ENCODE measurements at places on chromosomes 7 and 10.

GRCh38 chr7:18475488-18475887, 20.1 kb upstream of the HDAC9 start:
- DNase-seq = no peak

DNA sequence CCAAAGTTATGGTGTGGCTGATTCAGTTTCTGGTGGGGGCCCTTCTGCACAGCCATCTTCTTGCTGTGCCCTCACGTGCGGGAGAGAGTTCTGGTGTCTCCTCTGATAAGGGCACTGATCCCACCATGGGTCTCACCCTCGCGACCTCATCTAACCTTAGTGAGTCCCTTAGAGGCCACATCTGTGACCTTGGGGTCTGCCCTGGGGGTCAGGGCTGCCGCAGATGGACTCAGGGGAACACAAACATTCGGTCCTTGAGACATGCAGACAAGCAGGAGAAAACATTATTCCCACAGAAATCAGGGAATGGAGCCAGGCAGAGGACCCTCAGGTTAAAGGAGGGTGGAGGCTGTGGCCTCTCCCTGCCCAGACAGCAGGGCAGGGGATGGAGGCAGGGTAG, 177.9 kb downstream of the DNAJB6 start:
- DNase-seq = no peak

DNA sequence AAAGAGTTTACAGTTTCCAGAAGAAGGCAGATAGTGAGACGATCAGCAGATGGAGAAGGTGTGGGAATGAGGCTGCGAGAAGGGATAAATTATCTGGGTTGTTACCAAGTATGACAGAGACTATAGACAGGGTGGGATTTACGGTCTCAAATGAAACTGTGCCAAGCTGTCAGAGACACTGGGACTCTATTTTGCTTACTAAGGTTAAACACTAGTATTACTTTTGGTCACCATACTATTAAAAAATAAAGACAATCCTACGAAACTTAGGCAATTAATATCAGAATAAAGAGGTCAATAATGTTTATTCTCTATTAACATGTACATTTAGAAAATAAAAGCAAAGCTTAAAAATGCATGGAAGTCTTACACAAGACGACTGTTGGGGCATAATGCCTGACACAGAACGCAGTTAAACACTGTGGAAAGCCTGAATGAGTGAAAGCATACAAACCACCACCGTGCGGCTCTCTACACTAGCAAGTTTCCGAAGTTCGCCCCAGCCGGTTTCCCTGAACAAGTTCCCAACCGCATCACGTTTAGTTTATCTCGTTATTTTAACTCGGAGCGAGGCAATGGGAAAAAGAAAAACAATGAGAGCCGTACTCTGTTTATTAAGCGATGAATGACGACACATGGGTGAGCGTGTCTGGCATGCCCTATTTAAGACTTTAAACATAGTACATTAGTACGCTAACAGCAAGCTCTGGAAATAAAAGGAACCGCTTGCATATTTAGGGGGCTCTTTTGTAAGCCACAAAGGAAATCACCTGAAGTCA, 909 bp upstream of the CC2D2B start:
- DNase-seq = peak; percentile 71

DNA sequence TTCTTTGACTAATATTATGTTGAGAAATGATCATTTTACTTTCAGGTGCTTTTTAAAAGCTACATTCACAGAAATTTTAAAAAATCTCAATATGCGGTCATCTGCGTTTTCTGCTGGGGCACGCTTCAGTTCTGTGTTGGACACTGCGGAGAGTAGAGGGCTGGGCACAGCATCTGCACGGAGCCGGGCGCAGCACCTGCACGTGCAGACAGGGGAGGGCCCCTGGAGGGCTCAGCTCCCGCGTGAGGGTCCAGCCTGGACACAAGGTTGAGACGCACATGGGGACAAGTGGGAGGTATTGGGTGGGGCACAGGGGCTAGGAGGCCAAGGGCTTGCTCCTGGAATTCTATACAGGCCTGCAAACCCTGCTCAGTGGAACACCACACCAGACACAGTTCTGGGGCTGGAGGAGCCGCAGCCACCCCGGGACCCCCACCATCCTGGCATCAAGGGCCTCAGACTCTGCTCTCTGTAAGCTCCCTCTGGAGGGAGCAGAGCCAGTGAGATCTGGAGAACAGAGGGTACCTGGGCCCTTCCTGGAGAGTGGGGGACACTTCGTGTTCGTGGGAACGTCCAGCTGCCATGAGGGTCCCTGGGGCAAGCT, 20.4 kb upstream of the FAM20C start:
- DNase-seq = no peak

DNA sequence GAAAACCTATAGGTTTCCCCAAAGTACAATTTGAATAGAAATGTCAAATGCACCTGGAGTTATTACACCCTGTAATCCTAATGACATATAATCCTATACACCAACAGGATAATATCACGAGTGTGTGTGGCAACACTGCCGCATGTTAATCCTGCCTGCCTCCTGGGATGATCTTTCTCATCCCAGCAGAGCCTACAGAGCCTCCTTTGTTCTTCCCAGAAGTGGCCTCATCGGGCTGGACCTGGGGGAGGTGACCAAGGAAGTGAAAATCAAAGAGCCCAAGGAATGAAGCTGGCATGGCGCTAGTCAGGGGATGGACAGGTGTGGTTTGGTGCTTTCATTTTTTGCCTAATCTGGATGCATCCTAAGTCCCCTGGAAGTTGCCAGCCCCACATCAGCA, 29.5 kb upstream of the LEP start:
- DNase-seq = no peak

GRCh38 chr7:112447406-112447805, 2.9 kb upstream of the IFRD1 start:
- DNase-seq = no peak

GRCh38 chr7:67990003-67990402, 993.4 kb downstream of the TYW1 start:
- DNase-seq = no peak

GRCh38 chr7:130309986-130310385, 17.0 kb downstream of the CPA4 start:
- DNase-seq = no peak

GRCh38 chr7:113209449-113210203, 91.3 kb upstream of the SMIM30 start:
- DNase-seq = no peak

DNA sequence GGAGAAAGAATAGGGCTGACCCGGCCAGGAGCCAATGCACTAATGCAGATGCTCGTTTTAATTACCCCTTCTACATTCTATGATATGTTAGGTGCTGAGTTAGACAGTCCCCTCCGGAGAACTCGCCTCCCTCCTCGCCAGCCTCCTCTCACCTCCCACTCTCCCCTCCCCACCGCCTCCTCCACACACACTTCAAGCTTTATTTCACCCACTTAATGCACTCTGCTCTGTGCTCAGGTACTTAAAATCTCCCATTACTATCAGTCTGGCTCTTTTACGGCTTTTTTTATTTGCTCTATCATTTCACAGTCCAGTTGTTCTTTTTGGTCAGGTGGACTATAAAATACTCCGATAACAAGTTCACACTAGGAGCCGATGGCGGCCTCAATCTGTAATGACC, 231.6 kb downstream of the TEX36 start:
- DNase-seq = no peak

DNA sequence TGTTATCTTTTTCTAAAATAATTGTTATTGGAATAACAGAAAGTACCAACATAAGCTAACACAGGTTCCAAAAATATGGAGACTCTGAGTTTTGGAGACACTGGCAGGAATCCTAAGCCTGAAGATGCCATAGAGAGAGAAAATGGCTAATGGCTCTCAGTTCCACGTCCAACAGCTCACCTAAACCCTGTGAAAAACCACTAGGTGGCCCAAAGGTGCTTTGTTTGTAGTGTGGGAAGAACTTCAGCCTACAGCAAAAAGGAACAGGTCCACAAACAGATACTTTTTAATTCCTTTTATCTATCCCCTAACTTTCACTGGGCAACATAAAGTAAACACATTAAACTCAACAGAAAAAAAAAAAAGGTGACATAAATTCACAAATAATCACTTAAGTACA, 272.3 kb downstream of the SEMA3D start:
- DNase-seq = peak; percentile 2

- DNase-seq = no peak
These were observed 108.7 kb upstream of the ADAM12 start for GRCh38 chr10:126496771-126497545.

- DNase-seq = no peak
These were observed 746.0 kb upstream of the POT1 start for GRCh38 chr7:125675640-125676039.

DNA sequence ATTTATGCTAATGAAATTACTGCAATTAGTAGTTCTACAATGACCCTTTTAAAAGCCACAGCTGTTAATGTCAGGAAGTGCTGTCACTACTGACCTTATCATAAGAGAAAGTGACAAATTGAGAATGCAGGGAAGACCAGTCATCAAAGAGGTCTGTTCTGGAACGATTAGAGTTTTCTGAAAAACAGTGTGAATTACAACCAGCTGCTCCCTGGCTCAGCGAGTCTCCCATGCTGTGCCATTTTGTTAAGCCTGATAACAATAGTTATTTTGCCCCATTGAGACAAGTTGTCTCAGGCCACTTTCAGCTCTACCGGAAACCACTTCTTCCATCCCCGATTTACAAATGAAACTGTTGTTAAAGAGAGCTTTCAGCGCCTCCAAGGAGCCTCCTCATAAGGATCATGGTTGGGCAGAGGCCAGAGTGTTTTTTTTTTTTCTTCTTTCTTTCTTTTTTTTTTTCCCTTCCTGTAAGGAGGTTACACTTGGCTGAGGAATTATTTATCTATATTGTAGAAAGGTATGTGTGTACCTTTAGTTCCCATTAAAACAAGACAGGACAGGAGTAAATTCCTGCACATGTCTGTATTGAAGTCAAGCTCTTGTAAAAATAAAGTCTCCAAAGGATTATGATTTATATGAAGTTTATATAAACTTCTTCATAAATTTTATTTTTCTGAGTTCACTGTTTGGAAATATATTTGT, 173.6 kb downstream of the CDCA7L start:
- no peak for DNase-seq

GRCh38 chr10:90741926-90742565, 115.8 kb downstream of the HTR7 start:
- peak; percentile 60 for DNase-seq

DNA sequence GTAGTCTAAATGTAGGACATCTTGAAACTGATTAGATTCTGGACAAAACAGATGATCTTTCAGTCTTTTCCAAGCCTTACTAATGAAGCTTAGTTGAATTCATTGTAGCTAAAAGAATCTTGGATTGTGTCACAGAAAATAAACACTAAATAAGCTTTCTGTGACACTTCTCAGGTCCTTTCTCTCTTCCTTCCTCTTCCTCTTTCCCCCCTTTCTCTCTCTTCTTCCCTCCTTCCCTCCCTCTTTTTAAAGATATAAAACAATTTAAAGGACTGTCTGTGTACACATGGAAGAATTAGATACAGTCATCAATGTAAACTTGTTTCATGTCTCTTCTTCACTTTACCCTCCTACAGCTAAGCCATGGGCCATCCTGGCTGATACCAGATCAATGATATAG, 5.3 kb upstream of the COMMD3 start:
- no peak for DNase-seq

DNA sequence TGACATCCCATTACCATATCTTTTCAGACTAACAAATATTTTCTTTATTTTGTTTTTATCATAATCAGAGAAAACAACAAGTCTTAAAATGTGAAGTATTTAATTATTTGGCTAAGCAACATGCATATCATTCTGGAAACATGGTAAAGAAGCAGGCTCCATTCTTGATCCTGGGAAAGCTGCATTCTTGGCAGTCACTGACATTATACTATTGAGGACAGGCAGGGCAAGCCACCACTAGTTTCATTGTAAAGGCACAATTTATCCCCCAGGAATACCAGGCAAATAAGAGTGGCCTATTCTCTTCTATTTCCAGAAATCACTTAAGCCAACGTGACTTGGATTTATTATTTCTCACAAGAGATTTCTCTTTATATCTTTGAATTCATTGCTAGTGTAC, 153.8 kb upstream of the AKR1E2 start:
- no peak for DNase-seq

- DNase-seq = no peak
These were observed 25.2 kb downstream of the TRIM8 start for GRCh38 chr10:102669206-102670064.

Measured in lung microvascular endothelial cell (primary cell).